ENCODE measurements at places on chromosomes 16 and 17. TPM values are rescaled to one million over a fixed set of nuclear protein-coding genes. Genes with fewer than 3 reads are reported as not detected.

CCDC200 gene
- not detected for total RNA-seq

OTOA gene
- 0.92 TPM for total RNA-seq

CD7 gene
- total RNA-seq, result 7.1 TPM

TENT4B gene
- total RNA-seq, result 12.8 TPM

PRKCB gene
- total RNA-seq, result 24.1 TPM

TRIM72 gene
- total RNA-seq, result 0.06 TPM

DNA sequence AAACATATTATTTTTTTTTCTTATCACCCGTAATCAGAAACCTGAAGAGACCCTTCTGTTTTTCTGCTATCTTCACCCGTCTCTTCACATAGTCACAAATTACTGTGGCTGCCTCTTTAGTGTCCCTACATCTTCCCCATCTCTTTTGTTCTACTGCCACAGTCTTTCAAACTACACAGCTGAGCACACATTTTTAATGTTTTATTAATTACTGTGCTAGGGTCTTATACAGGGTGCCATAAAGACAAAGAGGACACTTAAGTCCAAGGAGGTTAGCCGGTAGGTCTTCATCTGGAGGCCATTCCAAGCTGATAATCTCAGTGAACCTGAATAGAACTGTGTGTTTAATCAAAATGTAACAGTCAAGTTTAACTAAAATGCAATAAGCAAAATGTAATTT is 20.7 kb downstream of the CNTNAP4 start:
- no peak for DNase-seq

- DNase-seq, result no peak
Observed at GRCh38 chr16:16019488-16019887, 70.1 kb downstream of the ABCC1 start.

DNA sequence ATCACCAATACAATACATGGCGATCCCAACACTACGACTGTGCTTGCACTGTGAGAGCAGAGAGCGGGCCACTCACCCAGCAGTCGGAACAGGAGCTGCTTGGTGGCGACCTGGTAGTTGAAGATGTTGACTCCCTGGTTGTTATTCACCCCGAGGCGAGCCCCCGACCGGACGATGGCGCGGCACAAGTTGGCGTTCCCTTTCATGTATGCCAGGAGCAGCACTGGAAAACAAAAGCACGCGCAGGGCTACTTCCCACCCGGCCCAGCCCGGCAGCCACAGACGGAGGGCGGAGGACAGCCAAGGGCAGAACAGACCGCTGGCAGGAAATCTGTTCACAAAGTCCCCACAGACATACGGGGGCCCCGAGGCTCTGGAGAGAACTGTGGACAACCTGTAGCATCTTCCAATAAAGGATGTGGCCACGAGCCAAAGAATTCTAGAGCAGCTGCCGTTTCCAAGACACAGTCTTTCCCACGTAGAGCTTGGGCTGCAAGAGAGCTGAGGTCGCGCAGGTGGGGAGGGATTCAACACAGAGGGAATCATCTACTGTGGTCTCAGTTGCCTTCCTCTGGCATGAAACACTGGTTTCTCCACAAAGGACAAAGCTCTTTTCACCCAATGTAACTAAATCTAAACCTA is 27.8 kb downstream of the CYB5D2 start:
- DNase-seq, result no peak

- no peak for DNase-seq
Observed at GRCh38 chr16:13471036-13471435, 448.9 kb upstream of the ERCC4 start.

GRCh38 chr16:19559242-19559910 is 3.9 kb downstream of the VPS35L start:
- no peak for DNase-seq

DNA sequence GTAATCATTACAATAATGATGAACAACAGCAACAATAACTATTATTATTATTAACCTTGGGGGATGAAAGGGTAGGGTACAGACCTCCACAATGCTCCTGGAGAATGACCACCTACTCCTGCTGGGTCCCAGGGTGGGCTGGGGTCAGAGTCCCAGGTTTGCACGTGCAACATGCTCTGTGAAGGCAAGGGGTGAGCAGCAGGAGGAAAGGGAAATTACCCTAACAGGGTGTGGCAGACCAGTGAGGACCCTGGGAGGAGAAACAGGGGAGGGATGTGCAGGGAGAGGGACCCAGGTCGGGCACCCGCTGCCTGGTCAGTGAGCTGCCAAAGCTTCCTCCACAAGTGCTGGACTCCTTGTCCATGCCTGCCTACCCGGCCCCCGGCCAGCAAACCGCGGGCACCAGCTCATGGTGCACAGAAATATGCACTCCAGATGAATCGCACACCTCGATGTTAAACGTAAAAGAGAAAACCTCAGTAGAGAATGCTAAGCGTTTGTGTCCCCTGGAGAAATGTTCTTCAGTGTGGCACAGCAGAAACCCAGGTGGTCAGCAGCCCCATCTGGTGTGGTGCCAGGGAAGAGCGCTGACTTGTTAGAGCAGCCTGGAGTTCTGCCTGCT is 767.1 kb downstream of the KCNJ18 start:
- no peak for DNase-seq

DNA sequence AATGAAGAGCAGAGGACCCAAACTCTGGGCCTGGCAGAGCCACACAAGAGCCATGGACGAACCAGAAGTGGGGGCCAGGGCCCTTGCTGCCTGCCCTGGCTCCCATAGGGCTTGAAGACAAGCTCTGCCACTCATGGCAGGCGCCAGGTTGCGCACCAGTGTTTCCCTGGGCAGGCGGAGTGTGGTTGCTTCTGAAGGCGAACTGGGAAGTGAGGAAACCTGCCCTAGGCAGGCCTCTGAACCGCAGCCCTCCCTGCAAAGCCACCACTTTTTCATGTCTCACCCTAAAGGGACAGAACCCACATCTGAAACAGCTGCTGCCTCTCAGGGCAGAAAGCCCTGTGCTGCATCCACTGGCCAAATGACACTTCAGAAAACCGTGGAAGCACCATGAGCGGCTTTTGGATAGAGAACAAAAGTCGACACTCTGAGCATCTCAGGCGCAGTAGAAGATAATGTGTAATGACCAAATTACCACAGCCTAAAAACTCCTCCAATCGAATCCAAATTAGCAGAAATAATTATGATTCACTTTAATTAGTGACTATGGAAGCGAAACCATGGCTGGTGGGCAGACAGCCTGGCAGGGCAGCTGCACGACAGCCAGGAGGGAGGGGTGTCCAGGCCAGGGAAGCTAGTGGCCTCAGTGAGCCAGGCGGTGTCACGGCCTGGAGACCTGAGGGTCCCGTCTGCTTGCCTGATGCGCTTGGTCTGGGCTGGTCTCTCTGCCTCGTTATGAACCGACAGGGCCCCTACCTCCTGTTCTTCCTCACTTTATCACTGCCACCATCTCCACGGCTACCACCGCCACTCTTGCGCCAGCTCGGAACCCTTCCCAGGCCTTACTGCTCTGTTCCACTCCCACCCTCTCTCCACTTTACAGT is 59.1 kb downstream of the PRMT7 start:
- DNase-seq, result peak; percentile 46

DNA sequence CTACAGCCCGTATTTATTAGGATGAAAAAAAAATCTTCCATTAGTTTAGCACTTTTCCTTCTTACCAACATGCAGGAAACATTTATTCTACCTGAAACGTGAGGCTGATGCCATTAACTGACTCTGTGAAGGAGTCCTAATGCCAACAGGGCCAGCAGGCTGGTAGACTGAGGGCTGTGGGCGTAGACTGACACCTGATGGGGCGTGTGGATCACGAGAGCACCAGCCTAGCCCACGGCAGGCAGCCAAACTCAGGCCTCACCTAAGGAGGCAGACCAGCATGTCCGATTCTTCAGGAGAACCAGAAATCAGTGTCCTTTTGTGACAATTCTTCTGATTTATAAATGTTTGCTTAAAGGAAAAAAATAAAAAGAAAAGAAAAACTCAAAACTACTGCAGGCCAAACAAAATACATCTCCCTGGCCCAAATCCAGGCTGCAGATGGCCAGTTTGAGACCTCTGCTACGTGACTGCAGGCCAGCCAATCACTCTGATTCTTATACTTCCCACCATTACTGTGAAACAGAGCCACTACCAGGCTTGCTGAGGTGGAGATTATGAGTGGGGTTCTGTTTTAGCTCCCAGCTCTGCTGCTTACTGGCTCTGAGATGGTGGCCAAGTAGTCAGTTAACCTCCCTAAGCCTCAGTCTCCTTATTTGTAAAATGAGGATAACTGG is 66.5 kb downstream of the GNAO1 start:
- DNase-seq, result no peak

- DNase-seq, result no peak
Observed at GRCh38 chr16:568401-569258, 1.1 kb upstream of the PIGQ start.

DNA sequence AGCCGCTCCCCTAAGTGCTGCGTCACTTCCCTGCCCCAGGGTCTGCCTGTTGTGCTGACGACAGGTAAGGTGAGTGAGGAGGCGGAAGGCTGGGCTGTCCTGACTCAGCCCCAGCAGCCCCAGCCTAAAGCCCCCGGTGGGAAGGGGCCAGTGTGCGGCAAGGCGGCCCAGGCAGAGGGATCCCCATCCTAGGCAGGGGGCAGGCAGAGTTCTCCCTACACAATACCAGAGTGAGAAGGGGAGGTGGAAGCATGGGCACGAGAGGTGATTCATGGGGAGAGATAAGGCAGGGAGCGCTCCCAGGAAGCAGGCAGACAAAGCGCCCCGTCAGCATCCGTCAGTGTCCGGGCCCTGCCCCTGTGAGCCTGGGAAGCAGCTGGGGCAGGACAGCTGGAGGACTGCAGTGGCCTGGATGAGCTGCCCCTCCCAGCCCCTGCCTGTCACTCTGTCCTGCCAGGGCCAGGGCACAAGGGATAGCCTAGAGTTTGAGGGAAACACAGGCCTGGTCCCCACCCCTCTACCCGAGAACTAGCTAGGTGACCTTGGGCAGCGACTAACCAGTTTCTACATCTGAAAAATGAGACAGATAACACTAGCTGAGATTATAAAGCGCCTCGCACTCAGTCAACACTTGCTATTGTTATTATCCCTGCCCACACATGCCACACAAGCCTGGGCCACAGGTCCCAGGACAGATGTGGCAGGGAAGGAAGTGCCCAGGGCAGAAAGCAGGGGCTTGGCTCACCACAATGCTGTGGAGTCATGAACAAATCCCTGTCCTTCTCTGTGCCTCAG is 3.8 kb downstream of the FAM83G start:
- no peak for DNase-seq

DNA sequence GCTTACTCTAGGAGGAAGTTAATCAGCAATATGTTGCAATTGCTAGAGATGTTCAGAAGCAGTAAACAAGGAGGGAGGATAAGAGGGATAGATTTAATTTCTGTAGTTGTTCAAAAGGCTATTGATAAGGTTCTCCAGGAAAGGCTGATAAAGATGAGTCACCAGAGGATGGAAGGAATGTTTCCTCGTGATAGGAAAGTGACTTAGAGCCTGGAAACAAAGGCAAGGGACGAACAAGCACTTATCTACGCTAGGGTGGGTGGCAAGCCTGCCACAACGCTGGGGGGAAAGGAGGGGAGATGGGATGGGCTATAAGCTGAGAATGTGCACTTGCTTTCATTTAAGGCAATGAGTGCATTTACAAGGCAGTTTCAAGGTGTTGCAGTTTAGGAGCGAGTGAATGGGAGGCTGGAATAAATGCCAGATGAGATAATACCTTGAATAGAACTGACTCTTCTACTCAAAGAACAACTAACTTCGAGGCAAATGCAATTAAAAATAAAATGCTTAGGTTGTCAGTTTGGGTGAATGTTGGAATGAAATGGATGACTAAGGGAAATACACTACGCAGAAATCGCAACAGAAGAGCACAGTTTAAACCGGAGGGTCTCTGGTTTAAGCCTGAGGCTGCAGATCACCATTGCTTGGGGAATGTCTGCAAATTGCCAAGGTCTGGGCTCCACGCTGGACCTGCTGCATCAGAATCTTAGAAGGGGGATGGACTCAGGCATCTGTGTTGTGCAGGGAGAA is 76.0 kb upstream of the RBBP6 start:
- no peak for DNase-seq

DNA sequence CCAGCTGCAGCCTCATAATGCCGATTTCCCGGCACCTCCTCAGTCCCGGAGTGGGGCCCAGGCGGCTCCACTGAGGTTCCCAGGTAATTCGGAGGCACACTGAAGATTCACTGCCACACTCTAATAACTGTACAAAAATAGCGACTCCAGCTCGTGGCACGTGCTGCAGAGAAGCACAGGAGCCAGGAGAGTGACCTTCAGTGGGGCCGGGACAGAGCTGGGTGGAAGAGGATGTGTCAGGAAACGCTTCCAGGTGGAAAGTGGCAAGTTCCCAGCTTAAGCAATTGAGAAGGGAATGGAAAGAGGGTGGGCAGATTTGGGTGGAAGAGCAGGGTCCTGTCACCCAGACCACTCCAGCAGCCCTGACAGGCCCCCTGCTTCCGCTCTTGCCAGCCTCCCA is 3.1 kb upstream of the TRAP1 start:
- DNase-seq, result no peak

- DNase-seq, result no peak
Observed at GRCh38 chr16:26765087-26765486, 301.6 kb upstream of the C16orf82 start.

DNA sequence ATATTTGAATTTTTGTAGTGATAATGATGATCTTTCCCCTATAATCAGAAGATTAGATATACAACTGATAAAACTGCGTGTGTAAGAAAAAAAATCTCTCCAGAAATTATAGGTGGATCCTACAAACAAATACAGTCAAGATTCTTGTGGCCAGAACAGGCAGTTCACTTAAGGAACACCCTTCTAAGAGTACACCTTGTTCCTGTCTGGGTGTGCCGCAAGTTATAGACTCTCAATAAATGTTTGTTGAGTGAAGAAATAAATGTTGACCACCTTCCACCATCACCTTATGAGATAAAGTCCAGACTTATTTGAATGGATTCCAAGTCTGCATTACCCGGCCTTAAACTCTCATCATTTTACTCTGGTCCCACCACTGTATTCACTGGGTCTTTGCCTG is 45.7 kb upstream of the SCNN1B start:
- DNase-seq, result no peak

DNA sequence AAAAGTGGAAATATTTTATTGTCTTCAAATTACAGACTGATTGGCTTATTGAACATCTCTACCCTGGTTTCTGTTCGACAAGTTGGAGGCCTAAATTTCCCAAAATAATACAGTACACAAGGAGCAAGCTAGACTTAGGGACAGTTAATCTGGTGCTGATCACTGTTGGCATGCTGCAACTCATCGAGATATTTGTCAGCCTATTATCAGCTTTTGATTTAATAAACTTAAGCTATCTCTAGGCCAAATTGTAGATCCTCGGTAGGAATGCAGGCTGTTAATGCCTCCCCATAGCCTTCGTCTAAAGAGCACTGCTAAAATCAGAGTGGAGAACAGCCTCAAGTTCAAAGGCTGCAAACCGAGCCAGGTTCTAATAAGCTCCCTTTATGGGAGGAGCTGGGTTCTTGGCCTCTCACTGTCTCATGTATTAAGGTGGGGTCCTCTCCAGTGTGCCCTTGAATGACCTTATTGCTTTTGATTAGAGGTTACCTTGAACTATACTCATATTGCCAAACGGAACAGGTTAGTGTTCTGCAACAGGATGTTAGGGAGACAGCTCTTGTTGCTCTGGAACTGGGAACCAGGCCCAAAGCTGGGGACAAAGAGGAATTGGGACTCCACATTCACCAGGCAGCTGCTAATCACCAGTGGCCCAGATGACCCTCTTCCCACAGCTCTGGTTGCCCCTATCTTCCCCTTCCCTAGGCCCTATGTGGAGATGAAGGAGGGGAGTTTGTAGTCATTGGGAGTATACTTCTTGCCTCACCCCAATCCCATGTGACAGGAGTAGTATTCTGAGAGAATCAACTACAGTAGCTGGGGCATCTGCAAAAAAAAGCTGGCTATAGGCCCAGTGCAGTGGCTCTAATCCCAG is 69.5 kb upstream of the NOL11 start:
- DNase-seq, result no peak

- no peak for DNase-seq
Observed at GRCh38 chr17:79842656-79843473, 3.6 kb upstream of the CBX4 start.

GRCh38 chr16:85485379-85485778 is 127.7 kb upstream of the GSE1 start:
- DNase-seq, result no peak

Data from lower lobe of right lung (tissue), 2 donors.